NCI-H69 (cell line): ENCODE measurements at places on chromosomes 5 and 9.

GRCh38 chr5:6590581-6590980 lies 42.3 kb downstream of the NSUN2 start:
- DNase-seq: no peak

- peak; percentile 71 for DNase-seq
Observed at GRCh38 chr9:15873573-15874177, 320.8 kb downstream of the CCDC171 start.

DNA sequence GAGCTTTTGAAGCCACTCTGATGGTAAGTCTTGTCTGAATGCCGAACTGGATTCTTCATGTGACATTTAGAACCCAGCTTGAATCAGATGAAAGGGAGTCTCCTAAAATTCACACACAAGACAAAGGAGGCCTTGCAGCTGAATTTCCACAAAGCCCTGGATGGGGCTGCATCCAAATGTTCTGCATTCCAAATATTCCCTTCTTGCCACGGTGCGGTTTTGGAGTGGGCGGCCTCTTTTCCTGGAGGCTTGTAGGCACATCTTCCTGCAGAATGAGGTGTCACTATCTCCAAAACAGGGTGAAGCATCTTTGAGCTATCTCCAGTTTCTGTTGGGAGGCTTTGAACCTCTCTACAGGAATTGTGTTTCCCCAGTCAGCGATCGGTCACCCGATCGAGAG lies 342.7 kb downstream of the ARHGEF28 start:
- no peak for DNase-seq

DNA sequence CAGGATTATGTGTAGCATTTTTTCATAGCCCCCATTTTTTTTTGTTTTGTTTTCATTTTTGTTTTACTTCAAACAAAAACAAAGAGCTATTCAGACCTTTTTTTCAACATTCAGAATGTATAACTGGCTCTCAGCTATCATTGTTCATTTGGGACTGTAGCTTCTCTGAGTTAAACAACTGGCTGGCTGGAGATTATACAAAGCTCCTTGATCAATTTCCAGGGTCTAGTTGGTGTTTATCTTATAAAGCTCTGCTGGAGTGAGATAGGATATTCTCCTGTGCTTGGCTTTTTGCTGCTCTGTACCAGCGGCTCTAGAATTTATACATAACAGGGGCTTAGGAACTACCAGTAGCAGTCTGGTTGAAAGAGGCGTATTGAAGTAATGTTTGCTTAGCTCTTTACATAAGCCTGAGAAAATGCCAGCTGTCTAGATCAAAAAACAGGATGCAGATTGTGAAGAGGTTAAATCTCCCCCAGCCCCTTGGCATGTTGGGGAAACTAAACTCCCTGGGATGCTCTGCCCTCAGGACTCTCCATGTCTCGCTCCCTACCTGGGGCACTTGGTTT lies 15.2 kb downstream of the GARNL3 start:
- peak; percentile 41 for DNase-seq

GRCh38 chr9:35203528-35203927 lies 41.7 kb downstream of the UNC13B start:
- DNase-seq: peak; percentile 5

- DNase-seq: no peak
Observed at GRCh38 chr5:77379558-77380061, 112.5 kb downstream of the WDR41 start.

DNA sequence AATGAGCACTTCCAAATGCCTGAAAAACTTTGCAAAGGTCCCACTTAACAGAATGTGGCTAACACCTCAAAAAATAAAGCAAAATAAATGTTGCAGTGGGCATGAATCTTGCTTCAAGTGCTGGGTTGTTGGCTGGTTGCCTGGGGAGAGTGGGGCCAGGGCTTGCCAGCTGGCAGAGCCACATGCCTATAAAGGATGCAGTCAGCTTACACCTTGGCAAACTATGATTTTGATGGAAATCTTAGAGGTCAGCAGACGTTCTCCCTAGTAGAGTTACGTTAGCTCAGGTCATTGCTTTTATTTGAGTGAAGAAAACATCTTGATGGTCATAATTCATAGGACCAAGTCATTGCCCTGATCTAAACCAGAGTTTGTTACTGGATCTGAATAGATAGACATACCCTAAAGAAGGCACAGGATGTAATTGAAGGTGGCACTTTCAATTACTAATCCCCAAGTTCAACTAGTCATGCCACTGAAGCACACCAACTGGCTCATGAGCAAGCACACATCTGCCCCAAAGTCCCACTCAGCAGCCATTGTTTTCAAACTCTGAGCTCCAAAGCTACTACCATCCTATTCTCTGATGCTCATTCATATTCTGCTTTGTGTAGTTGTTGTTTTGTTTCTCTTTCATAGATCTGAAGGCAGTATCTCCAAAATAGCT lies 51.2 kb upstream of the ZSWIM6 start:
- DNase-seq: peak; percentile 92

DNA sequence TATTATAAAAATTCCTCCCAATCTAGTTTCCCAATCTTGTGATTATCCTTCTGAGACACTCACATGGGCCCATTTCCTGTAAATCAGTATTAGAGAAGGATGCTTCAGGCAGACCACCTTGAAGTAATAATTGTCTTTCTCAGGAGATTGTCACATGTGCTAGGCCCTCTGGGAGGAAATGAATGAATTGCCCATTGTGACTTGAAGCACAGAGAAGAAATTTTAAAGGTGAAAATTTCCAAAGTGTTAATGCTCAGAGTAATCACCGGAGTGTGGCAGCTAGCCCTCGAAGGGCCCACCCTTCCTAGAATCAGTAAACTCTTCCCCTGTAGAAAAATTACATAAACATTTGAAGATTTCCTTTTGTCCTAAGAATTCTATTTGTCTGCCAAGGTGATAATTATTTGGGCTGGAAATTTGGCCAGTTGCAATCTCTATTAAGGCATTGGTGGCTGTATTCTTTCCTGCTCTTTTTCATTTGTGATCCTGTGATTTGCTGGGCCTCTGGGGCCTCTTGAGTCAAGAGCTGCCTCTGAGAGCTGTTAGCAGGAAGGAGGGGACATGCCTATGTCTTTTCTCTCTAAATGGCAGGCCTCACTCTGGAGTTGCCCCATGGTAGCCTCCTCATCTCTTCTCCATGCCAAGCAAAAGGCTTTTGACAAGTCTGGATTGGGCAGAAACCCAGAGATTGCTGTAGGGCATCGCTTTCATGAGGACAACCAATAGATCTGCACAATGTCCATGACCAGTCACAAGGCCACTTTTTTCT lies 371.5 kb upstream of the ACTBL2 start:
- DNase-seq: no peak

DNA sequence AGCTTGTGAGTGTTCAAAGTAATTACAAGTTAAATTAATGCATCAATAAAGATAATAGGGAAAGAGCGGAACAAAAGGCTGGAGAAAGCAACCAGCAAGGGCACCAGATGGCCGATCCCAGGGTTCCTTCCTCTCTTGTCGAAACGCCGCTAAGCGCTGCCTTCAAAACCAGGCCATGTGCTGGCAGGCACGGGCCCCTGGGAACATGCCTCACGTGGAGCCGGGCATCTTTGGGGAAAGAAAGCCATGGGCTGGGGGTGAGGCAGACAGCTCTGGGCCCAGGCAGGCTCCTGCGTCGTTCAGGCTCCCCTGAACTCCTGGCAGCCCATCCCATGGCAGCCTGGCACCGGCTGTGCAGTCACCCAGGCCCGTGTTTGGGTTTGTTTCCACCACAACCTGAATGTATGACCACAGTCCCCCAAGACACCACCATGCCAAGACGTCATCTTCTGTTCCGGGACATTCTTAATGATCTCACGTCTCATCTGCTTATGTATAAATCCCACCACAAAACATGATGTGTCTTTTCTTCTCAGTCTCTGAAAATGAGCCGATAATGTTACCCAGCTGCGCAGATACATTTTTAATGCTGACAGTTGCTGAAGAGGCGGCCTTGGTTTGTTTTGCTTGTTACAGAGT lies 110.4 kb upstream of the SARDH start:
- DNase-seq: peak; percentile 90

DNA sequence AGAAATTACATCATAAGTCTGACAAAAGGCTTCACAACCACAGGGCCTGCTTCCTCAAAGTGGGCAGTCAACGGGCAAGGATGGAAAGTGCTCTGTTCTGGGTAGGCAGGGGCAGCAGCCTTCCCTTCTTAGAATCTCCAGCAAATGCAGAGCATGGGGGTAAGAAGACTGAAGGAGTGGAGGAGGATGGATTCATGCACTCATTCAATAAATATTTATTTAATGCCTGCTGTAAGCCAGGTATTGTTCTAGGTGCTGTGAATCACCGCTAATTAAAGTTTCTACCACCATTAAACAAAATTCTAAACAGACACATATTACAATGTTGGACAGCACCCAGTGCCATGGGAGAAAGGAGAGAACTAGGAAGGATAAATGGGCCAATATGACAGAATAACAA lies 195.6 kb downstream of the ELAVL2 start:
- peak; percentile 74 for DNase-seq

- DNase-seq: no peak
Observed at GRCh38 chr9:87510252-87510683, 12.6 kb downstream of the DAPK1 start.

DNA sequence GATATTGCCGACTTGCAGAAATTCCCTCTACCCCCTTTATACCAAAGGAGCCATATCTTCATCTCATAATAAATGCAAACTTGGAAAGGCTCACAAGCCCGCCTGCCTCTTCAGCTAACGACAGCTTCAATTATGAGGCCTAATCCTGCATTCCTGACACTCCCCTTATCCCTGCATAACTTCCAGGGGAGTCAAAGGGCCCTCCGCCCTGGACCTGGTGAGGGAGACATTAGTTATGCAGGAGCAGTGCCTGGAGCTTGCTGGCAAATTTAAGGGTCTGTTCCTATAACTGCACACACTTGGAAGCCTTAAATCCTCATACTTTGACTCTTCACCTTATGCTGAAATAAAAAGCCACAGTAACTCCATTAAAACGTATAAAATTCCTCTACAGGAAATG lies 617.9 kb downstream of the BNC2 start:
- DNase-seq: no peak

DNA sequence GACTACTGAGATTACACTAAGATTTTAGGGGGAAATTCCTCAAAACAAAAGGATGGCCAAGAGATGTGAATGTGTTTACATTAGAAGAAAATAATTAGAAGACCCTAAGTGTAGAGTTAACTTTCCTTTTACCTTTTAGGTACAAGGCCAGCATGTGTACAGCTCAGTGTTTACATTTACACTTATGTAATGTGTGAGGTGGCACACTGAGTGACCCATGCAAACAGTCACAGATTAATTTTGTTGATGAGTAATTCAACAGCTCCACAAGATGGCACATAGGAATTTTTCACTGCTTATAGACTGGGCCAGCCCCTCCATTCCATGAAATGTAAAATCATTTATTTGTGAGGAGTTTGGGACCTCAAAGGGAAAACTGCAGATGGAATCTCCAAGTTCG lies 90.1 kb upstream of the SLC12A2 start:
- DNase-seq: peak; percentile 8

GRCh38 chr5:160679567-160680309 lies 172.3 kb downstream of the ATP10B start:
- DNase-seq: no peak

DNA sequence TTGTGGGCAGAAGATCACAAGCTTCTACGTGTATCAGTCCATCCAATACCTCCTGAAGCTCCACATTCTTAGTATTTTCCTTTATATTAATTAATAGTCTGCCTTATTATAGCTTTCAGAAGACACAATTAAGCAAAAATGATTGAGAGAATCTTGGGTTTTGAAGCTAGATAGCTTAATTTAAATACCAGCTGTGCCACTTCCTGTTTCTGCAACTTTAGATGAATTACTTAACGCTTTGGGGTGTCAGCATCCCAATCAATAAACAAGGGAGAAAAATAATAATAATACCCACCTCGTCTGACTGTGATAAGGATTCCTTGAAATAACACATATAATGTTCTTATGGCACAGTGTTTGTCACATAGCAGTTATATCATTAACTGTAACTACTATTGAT lies 44.7 kb upstream of the HTR4 start:
- no peak for DNase-seq

GRCh38 chr9:127389381-127390247 lies 7.4 kb upstream of the SLC2A8 start:
- DNase-seq: no peak

DNA sequence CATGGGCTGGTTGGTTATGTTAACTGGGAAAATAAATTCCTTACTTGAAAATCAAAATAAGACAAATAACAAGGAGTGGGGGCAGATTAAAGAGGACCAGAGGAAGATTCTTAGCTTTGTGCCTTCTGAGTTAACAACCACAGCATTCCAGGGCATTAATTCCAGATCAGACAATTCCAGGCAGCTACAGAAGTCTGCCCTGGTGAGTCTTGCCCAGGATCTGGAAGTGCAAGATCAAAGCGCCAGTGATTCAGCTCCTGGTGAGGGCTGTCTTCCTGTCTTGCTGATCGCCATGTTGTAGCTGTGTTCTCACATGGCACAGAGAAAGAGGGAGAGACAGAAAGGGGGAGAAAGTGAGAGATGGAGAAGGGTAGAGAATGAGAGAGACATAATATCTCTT lies 65.6 kb downstream of the ANXA2R start:
- no peak for DNase-seq

GRCh38 chr5:168311061-168311566 lies 19.7 kb downstream of the WWC1 start:
- DNase-seq: peak; percentile 41

DNA sequence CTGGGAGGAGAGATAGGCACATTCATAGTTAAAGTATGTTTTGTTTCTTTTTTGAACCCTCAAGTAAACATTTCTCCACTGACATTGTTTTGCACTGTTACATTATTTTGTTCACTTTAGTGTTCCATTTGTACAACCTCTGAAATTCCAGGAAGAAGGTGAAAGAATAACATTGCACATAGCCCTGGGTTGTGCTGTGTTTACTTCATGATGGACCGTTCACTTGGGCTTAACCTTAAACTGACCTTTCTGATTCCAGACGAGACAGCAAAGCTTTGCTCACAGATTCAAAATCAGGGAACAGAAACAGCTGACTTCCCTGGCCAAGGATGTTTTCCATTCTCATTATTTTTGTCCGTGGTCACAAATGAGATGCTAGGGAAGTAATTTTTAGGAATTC lies 42.8 kb upstream of the GDNF start:
- no peak for DNase-seq
